SJSA1 (cell line): ENCODE measurements at places on chromosomes 16 and 17. TPM values are rescaled to one million over a fixed set of nuclear protein-coding genes. Genes with fewer than 3 reads are reported as not detected.
A peak's percentile ranks its signal among the peaks of the same experiment; 100 is the strongest.

GRCh38 chr16:57032931-57033330, 43.6 kb downstream of the NLRC5 start:
- no peaks in the 10 kb centered on the region for H3K27me3 ChIP-seq
- no peak overlapping the region for H3K27ac ChIP-seq
- H3K4me1 ChIP-seq = no peaks in the 10 kb centered on the region
- no peak for DNase-seq
- H3K4me3 ChIP-seq = no peak overlapping the region

GRCh38 chr17:39756380-39757079, 18.8 kb downstream of the GRB7 start:
- H3K27ac ChIP-seq = no peak overlapping the region; the same call in 1 of the 2 replicates
- H3K36me3 ChIP-seq = no peaks in the 10 kb centered on the region

DNA sequence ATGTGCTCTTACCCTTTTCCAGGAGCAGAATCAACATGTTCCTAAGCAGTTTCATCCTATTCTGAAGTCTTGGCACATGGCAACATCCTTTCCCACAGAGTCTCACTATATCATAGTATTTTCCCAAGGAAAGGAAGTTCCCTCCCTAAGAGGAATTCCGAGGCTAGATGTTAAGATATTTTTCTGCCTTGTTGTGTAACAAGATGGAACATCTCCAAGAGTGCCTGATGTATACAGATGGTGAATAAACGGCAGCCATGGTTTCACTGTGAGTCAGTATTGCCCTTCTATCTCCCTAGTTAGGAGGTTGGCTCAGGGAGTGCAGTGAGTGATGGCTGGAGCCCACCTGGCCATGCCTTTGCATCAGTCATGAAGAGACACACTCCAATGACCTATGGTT, 48.2 kb downstream of the SPACA3 start:
- H3K27ac ChIP-seq = no peak overlapping the region
- no peak overlapping the region for H3K4me3 ChIP-seq
- H3K36me3 ChIP-seq = no peaks in the 10 kb centered on the region
- DNase-seq = no peak

- no peaks in the 10 kb centered on the region for H3K27me3 ChIP-seq
- DNase-seq = no peak
- H3K27ac ChIP-seq = no peak overlapping the region
- H3K36me3 ChIP-seq = peaks cover 7% of the 10 kb centered on the region; the same call in 1 of the 2 replicates
Measured at GRCh38 chr17:63437287-63438091, 8.6 kb downstream of the CYB561 start.

DNA sequence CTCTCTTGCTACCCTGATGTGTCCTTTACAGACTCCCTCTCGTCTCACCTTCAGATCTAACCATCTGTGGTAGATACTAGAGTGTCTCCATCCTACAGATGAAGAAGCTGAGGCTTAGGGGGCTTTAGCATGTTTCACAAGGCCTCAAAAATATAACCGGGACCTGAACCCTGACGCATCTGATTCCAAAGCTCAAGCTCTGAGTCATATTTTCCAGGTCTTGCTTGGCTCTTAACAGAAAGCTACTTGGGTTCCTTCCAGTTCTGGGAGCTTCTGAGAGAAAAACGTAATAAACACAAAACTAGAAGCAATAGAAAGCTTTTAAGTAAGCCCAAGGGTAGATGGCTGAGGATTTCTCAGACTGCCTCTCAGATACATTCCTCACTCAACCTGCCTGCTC, 224.3 kb upstream of the EEF2KMT start:
- H3K36me3 ChIP-seq = no peaks in the 10 kb centered on the region
- H3K4me3 ChIP-seq = no peak overlapping the region
- H3K27me3 ChIP-seq = no peaks in the 10 kb centered on the region
- no peak overlapping the region for H3K27ac ChIP-seq

DNA sequence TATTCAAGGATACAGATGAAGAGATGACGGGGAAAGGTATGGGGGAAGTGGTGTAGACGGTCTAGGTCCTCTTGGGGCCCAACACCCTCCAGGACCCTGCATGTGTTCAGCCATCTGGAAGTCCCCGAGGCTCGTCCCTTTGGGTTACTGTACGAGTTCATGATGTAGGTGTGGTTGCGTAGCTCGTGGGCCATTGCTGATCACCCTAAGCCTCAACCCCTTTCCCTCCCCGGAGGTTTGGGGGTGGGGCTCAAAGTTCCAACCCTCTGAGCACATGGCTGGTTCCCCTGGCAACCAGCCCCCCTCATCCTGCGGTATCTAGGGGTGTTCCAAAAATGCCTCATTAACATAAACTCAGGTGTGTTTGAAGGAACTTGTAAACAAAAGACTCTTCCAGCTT, 98.8 kb upstream of the METRNL start:
- 0 out of 2 replicates have a peak, but pooled peaks cover 3% of the 10 kb centered on the region for H3K36me3 ChIP-seq
- H3K4me3 ChIP-seq = no peak overlapping the region
- no peaks in the 10 kb centered on the region for H3K27me3 ChIP-seq
- peaks cover 10% of the 10 kb centered on the region for H3K4me1 ChIP-seq

DNA sequence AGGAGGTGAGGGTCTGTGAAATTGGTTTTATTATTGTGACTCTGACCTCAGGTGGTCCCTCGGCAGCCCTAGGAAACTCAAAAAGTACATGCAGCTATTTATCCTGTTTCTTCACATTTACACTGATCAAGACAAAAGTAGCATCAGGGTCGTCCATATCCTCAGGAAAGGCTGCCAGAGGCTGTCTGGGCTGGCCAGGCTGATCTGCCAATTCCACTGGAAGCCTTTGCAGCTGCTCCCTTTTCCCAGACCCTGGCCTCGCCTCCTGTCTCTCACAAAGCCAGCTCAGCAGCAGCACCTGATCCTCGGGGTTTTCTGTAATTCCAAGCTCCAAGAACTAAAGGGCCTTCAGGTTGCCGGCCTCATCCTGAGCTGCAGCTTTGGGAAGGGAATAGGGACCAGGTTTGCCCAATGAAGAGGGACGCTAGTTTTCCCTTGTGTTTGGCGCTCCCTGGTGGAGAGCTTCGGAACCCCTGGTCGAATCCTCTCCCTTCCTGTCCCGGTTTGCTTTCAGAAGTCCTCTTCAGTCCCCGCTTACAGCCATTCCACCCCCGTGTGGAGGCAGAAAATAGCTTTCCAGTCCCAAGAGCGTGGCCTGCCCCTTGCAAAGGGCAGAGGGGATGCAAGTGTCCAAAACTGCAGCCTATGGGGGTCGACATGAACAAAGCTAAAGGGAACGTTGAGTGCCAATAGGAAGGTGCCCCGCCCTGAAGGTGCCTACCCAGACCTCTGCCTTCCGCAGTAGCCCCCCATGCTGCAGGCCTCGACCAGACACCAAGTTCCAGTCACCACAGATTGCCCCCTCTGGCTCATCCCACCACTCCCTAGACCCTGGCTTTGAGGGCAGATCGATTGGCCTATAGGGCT, 13.4 kb downstream of the MFSD6L start:
- H3K36me3 ChIP-seq = no peaks in the 10 kb centered on the region
- peak; percentile 66 for DNase-seq
- H3K4me1 ChIP-seq = no peaks in the 10 kb centered on the region
- H3K27me3 ChIP-seq = no peaks in the 10 kb centered on the region
- no peak overlapping the region for H3K27ac ChIP-seq

- no peak for DNase-seq
- H3K27me3 ChIP-seq = no peaks in the 10 kb centered on the region; the same call in 1 of the 2 replicates
- H3K4me3 ChIP-seq = peak overlapping the region; percentile 67
Measured at GRCh38 chr17:80034791-80035686, 633 bp downstream of the TBC1D16 start.

- peak; percentile 20 for DNase-seq
- H3K4me1 ChIP-seq = no peaks in the 10 kb centered on the region
- no peak overlapping the region for H3K27ac ChIP-seq
- H3K27me3 ChIP-seq = no peaks in the 10 kb centered on the region
- H3K36me3 ChIP-seq = no peaks in the 10 kb centered on the region
Measured at GRCh38 chr16:47644166-47644565, 183.0 kb downstream of the PHKB start.

GRCh38 chr16:83098536-83098935, 471.8 kb downstream of the CDH13 start:
- H3K4me1 ChIP-seq = no peaks in the 10 kb centered on the region
- no peak overlapping the region for H3K4me3 ChIP-seq
- no peaks in the 10 kb centered on the region for H3K27me3 ChIP-seq
- no peaks in the 10 kb centered on the region for H3K36me3 ChIP-seq
- no peak for DNase-seq
- no peak overlapping the region for H3K27ac ChIP-seq

DNA sequence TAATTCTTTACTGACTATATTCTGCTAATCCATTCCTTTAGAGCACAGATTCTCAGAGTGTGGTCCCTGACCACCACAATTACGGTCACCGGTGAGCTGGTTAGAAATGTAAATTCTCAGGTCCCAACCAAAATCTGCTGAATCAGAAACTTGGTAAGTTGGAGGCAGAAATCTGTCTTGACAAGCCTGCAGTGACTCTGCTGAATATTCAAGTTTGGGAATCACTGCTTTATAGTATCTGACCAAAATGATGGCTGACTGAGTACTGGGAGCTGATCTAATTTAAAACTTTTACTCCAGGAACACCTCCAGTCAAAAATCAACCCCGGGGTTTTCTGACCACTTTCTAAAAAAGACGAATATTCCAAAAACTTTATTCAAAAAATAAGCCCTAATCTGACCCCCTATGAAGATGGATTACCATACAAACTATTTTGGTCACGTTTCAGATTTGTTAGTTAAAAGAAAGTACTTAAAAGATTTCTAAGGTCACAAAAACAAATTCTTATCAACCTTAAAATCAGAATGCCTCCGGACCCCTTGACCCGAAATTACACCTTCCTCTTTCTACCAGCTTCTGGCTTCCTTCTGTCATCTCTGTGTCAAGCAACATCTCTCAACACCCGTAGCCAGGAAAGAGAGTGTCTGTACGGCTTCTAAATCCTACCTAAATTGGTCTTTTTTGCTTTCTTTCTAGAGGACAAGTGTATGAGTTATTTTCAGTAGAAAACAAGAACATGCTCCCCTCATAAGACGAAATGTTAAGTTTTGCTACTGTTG, 38.6 kb downstream of the CREBBP start:
- 0 out of 2 replicates have a peak, but pooled peaks cover 3% of the 10 kb centered on the region for H3K4me1 ChIP-seq
- DNase-seq = no peak
- peaks cover 11% of the 10 kb centered on the region for H3K36me3 ChIP-seq
- no peaks in the 10 kb centered on the region for H3K27me3 ChIP-seq
- no peak overlapping the region for H3K27ac ChIP-seq
- no peak overlapping the region for H3K4me3 ChIP-seq

TBC1D3H gene
- not detected in 2 replicates for total RNA-seq
